ENCODE measurements at places on chromosomes 16 and 17. TPM values are rescaled to one million over a fixed set of nuclear protein-coding genes. Genes with fewer than 3 reads are reported as not detected.
A peak's percentile ranks its signal among the peaks of the same experiment; 100 is the strongest.

DNA sequence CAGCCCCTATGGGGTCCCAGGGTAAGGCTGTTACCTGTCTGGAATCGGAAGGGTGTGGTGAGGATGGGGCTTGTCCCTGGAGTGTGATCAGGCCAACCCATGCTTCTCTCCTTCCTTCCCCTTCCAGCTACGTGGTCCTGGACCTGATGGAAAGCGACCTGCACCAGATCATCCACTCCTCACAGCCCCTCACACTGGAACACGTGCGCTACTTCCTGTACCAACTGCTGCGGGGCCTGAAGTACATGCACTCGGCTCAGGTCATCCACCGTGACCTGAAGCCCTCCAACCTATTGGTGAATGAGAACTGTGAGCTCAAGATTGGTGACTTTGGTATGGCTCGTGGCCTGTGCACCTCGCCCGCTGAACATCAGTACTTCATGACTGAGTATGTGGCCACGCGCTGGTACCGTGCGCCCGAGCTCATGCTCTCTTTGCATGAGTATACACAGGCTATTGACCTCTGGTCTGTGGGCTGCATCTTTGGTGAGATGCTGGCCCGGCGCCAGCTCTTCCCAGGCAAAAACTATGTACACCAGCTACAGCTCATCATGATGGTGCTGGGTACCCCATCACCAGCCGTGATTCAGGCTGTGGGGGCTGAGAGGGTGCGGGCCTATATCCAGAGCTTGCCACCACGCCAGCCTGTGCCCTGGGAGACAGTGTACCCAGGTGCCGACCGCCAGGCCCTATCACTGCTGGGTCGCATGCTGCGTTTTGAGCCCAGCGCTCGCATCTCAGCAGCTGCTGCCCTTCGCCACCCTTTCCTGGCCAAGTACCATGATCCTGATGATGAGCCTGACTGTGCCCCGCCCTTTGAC lies 2.4 kb downstream of the MAPK7 start:
- H3K4me1 ChIP-seq, result peaks cover 23% of the 10 kb centered on the region
- no peaks in the 10 kb centered on the region for H3K27me3 ChIP-seq
- DNase-seq, result no peak
- H3K36me3 ChIP-seq, result peaks cover 22% of the 10 kb centered on the region

DNA sequence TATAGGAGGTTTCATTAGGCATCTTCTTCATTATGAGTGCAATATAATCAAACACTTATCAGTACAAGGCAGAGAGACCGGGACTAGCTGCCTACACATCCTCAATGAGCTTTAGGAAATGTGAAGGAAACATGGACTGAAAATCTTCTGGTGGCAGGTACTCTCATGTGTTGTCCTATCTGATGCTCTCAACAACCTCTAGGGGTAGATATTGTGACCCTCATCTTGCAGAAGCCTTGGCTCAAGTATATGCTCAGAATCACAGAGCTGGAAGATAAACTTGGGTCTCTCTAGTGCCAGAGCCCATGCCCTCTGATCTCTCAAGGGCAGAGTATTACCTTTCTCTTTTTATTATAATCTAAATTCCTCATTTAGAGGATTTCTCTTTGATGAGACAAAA lies 181.6 kb upstream of the C17orf78 start:
- peaks cover 7% of the 10 kb centered on the region for H3K36me3 ChIP-seq
- no peak for DNase-seq
- H3K27me3 ChIP-seq, result no peaks in the 10 kb centered on the region
- H3K4me1 ChIP-seq, result no peaks in the 10 kb centered on the region
- no peak overlapping the region for H3K27ac ChIP-seq

The TXNDC11 gene
- 35.9 TPM for polyA plus RNA-seq

DNA sequence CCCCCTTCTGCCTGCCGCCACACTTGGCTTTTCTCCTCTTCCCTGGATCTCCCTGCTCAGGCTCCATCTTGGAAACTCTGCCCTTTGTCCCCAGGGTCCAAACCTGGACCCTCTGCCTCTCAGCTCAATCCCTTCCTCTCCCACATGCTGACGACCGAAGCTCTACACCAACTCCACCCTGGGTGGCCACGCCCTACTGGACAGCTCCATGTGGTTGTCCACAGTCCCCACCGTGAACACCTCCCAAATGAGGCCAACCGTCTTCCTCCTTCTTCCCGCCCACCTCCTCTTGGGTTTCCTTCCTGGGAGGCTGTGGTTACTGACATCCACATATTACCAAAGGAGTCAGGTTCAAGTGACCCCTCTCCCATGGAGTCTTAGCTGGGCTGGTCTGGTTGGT lies 22.6 kb upstream of the MLKL start:
- H3K27ac ChIP-seq, result no peak overlapping the region
- no peaks in the 10 kb centered on the region for H3K4me1 ChIP-seq
- H3K27me3 ChIP-seq, result no peaks in the 10 kb centered on the region
- no peak overlapping the region for H3K4me3 ChIP-seq
- H3K36me3 ChIP-seq, result no peaks in the 10 kb centered on the region

DNA sequence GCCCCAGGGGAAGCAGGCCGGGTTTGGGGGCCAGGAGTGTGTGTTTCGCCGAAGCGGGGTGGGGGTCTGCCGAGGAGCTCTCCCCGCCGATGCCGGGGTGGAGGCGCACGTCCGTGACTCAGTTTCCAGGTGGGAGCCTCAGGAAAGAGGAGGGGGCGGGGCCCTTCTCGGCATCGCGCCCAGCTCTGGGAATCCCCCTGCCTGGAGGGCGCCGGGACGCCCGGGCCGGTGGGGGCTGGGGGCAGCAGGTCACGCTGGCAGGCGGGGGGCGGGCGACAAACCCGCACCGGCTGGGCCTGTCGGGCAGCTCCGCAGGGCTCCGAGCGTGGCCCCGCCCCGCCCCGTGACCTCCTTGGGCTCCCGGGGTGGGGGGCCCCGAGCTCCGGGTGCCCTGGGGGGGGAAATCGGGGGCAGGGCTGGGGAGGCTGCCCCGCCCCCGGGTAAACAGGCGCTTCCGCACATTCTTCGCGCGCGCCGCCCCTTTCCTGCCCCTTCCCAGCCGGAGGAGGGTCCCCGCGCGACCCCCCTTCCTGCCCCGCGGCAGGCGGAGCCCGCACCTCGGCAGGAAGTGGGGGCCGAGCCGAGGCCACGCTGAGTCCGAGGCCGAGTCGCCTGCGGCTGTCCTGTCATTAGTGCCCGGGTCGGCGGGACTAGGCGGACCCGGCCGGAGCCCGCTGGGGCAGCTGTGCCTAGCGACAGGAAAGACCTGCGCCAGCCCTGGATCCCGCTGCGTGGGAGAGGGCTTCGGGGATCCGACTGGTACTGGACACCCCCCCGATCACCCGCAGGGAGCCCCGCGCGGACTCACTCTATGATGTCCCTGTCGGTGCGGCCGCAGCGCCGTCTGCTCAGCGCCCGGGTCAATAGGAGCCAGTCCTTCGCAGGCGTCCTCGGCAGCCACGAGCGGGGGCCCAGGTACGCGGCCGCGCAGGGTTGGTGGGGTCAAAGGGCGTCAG lies 9.3 kb downstream of the RIPOR1 start:
- H3K27me3 ChIP-seq, result no peaks in the 10 kb centered on the region
- peak overlapping the region; percentile 77 for H3K27ac ChIP-seq
- DNase-seq, result peak; percentile 54
- peak overlapping the region; percentile 44 for H3K4me3 ChIP-seq
- peaks cover 12% of the 10 kb centered on the region for H3K36me3 ChIP-seq

The CACNG1 gene
- not detected for polyA plus RNA-seq

DNA sequence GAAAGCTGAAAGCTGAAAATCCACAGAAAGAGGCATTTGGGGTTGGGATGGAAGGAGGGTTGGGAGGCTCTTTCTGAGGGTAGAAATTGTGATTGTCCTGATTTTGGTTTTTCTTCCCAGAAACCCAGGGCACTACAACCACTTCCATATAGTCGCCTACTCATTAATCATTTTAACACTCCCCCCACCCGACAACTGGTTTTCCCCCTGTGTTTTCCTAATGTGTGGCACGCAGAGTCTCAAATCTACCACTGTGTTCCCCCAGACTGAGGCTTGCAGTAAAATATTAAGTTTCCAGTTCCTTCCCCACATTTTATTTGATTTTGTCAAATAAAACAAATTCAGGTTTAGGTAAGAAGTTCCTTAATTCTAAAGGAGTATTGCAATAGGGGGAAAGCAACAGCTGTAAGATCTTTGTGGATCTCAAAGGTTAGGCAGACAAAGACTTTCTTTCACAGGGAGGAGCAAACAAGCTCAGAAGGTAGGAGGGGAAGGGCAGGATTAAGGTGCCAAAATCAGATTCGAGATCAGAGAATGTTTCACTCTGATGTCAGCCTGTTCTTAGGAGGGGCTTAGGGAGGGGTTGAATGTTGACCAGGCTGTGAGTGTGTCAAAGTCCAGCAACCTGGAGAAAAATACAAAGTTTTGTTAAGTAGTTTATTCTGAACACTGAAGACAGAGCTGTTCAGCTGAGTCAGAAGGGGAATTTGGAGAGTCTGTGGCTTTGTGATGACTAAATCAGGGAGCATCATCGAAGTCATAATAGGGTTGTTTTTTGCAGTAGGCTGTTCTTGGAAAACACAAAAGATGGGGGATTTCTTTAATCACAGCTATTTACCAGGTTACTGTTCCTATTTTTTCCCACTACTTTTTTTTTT lies 3.6 kb downstream of the ZNF267 start:
- H3K36me3 ChIP-seq, result no peaks in the 10 kb centered on the region
- H3K4me3 ChIP-seq, result no peak overlapping the region
- no peaks in the 10 kb centered on the region for H3K4me1 ChIP-seq

- H3K27ac ChIP-seq, result no peak overlapping the region
- peaks cover 2% of the 10 kb centered on the region for H3K36me3 ChIP-seq
- H3K4me1 ChIP-seq, result peaks cover 7% of the 10 kb centered on the region
- no peak overlapping the region for H3K4me3 ChIP-seq
Measured at GRCh38 chr16:8725513-8726178, 51.2 kb downstream of the ABAT start.

DNA sequence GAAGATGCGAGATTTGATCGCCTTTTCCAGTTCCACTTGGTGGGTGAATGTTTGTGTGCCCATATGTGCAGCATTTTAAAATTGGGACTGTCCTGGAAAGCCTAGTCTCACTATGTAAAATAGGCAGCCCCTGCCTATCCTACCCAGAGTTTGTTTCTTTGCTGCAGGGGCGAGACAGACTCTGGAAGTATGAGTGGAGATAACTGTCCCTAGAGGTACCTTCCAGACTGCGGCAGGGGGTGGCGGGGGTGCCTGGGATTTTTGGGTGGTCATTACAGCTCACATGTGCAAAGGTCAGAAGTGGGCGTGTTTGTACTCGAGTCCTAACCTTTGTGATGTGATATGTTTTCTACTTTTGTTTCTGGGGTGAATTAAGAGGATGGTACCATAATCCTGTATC lies 36.6 kb downstream of the MPRIP start:
- no peak overlapping the region for H3K4me3 ChIP-seq
- no peak for DNase-seq
- H3K36me3 ChIP-seq, result no peaks in the 10 kb centered on the region
- peak overlapping the region; percentile 86 for H3K27ac ChIP-seq
- peaks cover 63% of the 10 kb centered on the region for H3K4me1 ChIP-seq

The CEMP1 gene
- polyA plus RNA-seq, result 1.6 TPM

The CWC25 gene
- polyA plus RNA-seq, result 8.6 TPM

DNA sequence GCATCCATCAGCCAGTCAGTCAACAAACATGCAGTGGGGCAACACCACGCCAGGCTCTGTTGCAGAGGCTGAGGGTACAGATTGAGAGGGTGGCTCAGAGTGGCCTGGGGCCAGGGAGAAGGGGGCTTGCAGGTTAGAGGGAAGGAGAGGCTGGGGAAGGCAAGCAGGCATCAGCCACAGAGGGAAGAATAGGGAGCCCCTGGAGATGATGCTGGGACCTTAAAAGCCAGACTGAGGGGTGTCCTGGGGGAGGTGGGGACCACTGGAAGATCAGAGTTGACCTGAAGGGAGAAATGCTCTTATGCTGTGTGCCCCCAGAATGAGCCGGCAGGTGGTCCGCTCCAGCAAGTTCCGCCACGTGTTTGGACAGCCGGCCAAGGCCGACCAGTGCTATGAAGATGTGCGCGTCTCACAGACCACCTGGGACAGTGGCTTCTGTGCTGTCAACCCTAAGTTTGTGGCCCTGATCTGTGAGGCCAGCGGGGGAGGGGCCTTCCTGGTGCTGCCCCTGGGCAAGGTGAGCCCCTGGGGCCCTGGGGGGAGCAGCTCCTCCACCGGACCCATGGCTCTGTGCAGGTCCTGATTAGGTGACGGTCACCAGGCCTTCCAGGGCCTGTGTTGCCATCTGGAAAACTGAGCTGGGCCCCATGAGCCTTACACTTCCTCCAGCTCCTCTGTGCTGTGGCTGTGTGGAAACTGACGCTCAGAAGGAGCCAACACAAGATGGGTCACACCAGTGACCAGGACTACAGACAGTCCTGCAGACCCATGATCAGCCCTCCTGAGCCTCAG lies 1.7 kb downstream of the CORO1A start:
- H3K27me3 ChIP-seq, result no peaks in the 10 kb centered on the region
- no peak for DNase-seq
- peak overlapping the region; percentile 62 for H3K27ac ChIP-seq
- H3K36me3 ChIP-seq, result no peaks in the 10 kb centered on the region

The TEX14 gene
- 0.13 TPM for polyA plus RNA-seq

The CMTM2 gene
- 0.57 TPM for polyA plus RNA-seq

DNA sequence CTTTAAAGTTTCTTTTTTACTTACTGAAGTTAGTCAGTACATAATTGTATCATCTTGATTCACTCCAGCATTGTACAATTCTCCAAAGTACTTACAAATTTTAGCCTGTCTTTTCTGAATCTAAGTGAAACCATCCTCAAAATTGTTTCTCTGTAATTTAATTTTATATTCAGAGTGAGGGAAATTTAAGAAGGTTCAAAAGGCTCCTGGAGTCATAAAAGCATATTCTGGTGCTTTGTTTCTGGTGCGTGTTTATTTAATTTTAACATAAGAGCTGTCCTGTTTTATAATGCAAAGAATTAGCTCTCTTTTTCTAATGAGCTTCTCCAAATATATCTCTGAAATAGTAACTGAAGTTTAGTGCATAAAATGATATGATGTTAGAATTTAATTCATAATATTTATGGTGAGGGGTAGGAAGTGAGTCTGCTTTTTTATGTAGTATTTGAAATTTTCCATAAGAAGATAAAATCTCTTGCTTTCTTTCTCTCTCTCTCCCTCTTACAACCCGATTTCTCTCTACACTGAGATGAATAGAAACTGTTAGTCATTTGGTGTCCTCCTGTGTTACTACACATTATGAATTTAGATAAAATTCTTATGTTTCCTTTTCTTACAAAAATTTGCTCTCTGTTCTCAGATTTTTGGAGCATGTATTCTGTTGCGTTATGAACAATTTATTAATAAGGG lies 339.8 kb downstream of the BCAS3 start:
- DNase-seq, result no peak
- no peaks in the 10 kb centered on the region for H3K27me3 ChIP-seq
- no peak overlapping the region for H3K27ac ChIP-seq

DNA sequence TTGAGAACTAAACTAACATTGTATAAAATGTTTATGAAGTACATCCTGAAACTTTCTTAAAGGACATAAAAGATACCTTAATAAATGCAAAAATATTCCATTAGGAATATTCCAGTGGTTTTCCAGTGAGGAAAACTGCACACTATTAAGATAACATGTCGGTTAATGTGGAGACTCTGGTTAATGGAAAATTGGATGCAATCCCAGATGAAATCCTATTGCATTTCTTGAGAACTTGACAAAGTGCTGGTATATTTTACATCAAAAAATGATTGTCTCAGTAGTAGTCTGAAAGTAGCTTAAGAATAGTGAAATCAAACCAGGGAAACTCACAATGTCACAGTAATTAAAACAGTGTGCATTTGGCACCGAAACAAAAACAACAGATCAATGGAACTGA lies 202.5 kb upstream of the MON1B start:
- no peak for DNase-seq
- no peaks in the 10 kb centered on the region for H3K36me3 ChIP-seq
- H3K27ac ChIP-seq, result no peak overlapping the region
- no peak overlapping the region for H3K4me3 ChIP-seq
- no peaks in the 10 kb centered on the region for H3K4me1 ChIP-seq
- no peaks in the 10 kb centered on the region for H3K27me3 ChIP-seq

The C16orf92 gene
- polyA plus RNA-seq, result not detected

The KRTAP4-2 gene
- not detected for polyA plus RNA-seq
